Epithelial cell of prostate (primary cell): ENCODE measurements at places on chromosomes 3 and 15.

- peak; percentile 31 for DNase-seq
Measured at GRCh38 chr3:161672478-161672877, 175.9 kb downstream of the OTOL1 start.

GRCh38 chr15:29871401-29871800 is 49.1 kb upstream of the TJP1 start:
- DNase-seq: no peak

DNA sequence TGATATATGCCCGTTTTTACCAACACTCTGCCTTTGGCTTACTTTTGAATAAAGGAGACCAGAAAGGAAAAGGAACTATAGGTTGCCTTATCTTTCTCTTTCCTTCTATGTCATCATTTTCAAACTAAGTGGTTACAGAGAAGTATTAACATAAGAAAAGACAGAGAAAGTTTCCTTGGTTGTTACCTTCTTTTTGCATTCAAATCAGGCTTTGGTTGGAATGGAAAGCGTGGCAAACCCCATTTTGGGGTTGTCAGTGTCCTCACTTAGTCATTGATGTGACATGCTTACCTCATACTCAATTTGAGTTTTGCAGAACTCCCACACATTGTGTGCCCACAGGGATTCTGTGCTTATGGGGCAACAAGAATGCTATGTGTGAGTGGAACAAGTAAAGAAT is 3.7 kb upstream of the THRB start:
- no peak for DNase-seq

DNA sequence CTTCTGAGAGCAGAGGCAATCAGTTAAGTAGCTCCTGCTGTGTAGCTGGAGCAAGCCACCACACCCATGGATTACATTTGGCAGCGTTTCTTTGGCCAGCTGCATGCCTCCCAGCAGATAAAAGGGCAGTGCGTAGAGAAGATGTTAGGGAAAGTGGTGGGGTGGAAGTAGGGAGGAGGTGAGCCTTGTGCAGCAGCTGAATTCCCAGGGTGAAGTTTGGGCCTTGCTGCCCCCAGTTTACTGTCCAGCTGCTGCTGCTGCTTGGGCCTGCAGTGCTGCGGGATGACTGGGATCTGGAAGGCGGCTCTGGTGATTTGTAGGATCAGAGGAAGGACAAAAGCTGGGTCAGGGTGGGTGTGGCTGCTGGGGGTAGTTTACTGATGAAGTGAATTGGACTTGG is 318.7 kb upstream of the C2CD4B start:
- DNase-seq: no peak

- DNase-seq: no peak
Measured at GRCh38 chr3:160081958-160082533, 93.4 kb downstream of the IL12A start.

GRCh38 chr15:58840048-58840447 is 68.9 kb downstream of the MINDY2 start:
- no peak for DNase-seq

GRCh38 chr15:72174551-72175165 is 22.9 kb downstream of the GRAMD2A start:
- no peak for DNase-seq

DNA sequence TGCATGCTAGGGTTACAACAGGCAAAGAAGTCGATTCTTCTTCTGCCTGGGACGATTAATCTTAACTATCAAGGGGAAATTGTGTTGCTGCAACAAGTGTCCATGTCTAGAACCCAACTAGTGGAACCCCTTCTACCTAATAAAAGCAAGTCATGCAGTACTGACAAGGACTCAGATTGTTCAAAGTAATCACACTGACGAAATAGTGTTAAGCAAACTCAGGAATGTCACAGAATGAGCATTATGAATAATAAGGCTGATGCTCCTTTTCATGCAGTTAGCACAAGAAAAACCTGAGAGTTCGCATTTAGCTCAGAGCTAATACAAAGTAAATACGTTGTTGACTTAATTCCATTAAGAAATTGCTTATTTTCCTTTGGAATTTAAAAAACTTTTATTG is 47.5 kb upstream of the TRIM42 start:
- no peak for DNase-seq

- DNase-seq: no peak
Measured at GRCh38 chr15:95162069-95162468, 930.7 kb downstream of the MCTP2 start.

GRCh38 chr3:178436773-178437172 is 99.5 kb upstream of the KCNMB2 start:
- DNase-seq: no peak

GRCh38 chr3:11570789-11571495 is 72.8 kb downstream of the VGLL4 start:
- DNase-seq: no peak

GRCh38 chr15:89851673-89852341 is 37.2 kb upstream of the ANPEP start:
- DNase-seq: no peak

DNA sequence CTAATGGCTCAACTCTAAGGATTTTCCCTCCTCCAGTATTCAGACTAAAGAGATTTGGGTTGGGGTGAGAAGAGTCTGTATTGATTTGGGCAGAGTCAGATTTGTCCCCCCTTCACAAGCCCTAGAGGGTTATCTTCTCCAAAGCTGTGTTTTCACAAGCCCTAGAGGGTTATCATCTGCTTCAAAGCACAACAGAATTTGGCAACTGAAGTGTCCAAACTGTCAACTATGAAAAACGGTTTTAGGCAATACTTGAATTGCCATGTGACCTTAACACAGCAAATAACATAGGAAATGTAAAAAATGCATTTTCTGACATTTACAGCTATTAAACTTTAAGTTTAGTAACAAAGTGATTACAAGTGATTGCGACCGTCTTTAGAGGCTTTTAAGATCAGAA is 119.9 kb downstream of the IMPG2 start:
- no peak for DNase-seq

GRCh38 chr15:38267421-38268022 is 14.9 kb downstream of the SPRED1 start:
- DNase-seq: no peak

DNA sequence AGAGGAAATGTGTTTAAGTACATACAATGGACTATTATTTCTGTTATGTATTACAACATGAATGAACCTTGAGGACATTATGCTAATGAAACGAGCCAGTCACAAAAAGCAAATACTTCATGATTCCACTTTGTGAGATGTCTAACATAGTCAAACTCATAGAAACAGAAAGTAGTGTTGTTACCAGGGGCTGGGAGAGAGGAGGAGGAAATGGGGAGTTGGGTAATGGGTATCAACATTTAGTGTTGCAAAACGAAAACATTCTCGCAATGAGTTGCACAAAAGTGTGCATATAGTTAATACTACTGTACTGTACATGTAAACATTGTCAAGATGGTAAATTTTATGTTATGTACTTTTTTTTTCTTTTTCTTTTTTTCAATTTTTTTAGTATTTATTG is 194.3 kb downstream of the IL5RA start:
- no peak for DNase-seq

DNA sequence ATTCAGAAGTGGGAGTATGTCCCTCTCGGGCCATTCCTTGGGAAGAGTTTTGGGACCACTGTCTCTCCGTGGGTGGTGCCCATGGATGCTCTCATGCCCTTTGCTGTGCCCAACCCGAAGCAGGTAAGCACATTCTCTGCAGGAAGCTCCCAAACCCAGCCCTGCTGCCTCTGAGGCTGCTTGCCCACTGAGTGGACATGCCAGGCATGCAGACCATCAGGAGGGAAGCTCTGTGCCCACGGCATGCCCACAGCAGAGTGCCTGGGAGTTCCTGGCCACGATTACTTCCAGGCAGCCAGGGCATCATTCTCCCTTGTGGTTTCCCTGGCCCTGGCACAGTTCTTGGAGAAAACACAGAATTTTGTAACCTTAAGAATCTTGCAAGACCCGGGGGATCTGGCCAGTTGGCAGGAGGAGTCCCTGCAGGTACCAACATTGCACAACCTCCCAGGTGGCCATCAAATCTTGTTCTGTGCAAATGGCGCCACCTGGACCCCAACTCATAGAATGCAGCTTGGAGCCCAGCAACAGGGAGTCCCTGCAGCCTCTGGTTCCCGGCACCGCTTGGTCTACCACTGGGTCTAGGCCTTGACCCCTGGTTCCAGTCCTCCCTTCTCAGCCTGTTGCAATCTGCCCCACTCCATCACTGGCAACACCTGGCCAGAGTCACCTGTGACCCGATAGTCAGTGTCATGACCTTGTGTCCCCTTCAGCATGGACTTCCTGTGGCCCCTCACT is 20.4 kb downstream of the FAH start:
- no peak for DNase-seq

DNA sequence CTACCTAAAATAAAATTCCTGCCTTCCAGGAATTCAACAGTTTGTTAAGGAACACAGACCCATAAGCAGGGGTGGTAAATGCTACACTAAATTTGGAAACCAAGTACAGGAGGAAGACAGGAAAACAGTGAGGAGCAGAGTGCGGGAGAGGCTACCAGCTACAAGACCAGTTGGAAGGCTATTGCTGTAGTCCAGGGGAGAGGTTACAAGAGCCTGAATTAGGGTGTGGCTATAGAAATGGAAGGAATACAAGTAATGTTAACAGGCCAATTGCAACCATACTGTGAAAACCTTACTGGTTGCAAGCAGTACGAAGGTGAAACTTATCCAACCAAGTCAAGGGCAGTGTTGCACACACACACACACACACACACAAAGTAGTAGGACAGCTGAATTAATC is 880 bp upstream of the ARMC8 start:
- no peak for DNase-seq

GRCh38 chr3:15630646-15631350 is 29.3 kb downstream of the BTD start:
- no peak for DNase-seq

GRCh38 chr3:183159333-183159732 is 3.2 kb downstream of the LAMP3 start:
- no peak for DNase-seq

- DNase-seq: no peak
Measured at GRCh38 chr3:56125358-56126005, 342.8 kb downstream of the ERC2 start.

GRCh38 chr15:56165234-56165633 is 78.4 kb downstream of the RFX7 start:
- DNase-seq: no peak

DNA sequence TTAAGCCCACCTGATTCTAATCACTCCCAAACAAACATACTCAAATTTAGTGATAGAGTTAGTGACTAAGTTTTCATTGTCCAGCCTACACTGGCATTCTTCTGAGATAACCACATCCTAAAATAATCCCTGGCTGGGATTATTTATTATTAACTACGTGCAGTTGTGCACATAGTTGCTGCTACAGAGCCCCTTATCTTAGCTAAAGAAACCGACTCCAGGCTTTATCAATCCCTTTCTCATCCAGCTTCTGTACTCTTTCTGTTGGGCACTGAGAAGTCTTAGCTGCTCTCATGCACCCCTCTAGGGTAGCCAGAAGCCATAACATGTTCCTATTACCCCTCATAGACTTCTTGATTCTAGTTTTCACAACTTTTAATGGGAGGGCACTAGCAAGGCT is 208.7 kb downstream of the MBNL1 start:
- DNase-seq: no peak

- DNase-seq: no peak
Measured at GRCh38 chr3:118793176-118793575, 241.5 kb downstream of the IGSF11 start.

DNA sequence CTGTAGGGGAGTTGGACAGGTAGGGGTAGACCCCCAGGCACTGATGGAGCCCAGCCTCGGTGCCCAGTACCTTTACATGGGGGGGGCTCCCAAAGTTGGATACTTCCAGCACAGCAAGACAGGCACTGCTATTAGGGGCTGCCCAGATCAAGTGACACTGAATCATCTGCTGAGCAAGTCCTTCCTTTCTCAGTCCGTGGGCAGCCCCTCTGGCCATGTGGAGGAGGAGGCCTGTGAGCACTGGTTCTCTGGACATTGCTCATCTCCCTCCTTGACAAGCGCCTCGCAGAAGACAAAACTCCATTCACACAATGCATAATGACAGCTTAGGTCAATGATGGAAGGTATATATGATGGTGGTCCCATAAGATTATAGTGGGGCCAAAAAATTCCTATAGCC is 35.7 kb downstream of the EEFSEC start:
- no peak for DNase-seq

GRCh38 chr3:175526609-175527280 is 667.6 kb downstream of the NAALADL2 start:
- no peak for DNase-seq

DNA sequence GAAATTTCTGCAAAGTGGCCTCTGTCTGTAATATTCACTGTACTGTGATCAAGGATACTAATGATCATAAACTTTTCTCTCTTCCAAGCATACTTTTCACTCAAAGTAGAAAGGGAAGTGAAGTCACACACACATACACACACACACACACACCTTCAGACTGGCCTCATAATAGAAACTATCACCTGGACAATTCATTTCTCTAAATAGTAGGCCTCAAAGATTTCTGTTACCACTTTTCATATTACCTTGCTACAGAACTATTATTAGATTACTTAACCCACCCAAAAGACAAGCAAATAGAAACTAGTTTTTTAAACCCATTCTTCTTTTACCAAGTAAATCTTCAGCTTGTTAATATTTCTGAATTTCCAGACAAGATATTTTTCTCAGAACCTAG is 12.2 kb downstream of the CPB1 start:
- no peak for DNase-seq

DNA sequence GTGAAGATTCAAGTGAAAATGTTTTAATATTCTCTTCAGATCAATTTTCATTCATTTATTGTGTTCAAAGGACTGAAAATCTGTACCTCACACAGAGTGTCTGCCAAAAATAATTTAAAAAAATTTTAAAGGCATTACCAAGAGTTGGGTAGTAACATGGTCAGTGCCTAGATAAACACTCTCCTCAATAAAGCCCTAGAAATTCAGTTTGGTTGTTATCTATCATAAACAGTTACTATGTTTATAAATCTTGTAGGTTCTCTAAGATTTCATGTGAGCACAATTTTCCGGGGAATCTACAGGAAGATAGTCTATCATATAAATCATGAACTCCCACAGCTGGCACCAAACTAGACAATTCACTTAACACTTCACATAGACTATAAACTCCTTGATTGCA is 128.6 kb downstream of the GSK3B start:
- no peak for DNase-seq

DNA sequence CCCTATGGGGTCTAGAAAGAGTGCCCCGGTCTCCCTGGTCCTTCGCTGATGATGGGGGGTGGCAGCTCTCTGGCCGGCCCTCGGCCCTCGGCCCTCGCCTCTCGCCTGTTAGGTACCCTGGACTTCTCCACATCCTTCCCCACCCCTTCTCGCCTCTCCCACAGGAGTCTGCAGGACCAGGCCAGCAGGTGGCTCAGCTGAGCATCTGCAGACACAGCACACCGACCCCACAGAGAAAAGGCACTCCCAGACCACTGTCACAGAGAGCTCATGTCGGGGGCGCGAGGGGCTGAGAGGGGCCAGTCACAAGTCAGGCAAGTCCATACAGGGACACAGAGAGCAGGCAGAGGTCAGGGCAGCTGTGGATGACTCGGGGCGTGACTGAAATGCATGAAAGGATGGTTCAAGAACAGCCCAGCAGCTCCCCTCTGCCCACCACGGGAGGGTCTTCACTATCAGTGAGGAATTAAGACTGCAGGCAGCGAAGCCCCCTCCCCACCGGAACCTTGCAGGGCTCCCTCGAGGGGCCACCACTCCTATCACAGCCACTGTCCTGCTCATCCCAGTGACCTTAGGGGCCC is 181.7 kb upstream of the NSMCE3 start:
- DNase-seq: no peak
